GM18507 (cell line): ENCODE measurements at places on chromosomes 4 and X.
A peak's percentile ranks its signal among the peaks of the same experiment; 100 is the strongest.

DNA sequence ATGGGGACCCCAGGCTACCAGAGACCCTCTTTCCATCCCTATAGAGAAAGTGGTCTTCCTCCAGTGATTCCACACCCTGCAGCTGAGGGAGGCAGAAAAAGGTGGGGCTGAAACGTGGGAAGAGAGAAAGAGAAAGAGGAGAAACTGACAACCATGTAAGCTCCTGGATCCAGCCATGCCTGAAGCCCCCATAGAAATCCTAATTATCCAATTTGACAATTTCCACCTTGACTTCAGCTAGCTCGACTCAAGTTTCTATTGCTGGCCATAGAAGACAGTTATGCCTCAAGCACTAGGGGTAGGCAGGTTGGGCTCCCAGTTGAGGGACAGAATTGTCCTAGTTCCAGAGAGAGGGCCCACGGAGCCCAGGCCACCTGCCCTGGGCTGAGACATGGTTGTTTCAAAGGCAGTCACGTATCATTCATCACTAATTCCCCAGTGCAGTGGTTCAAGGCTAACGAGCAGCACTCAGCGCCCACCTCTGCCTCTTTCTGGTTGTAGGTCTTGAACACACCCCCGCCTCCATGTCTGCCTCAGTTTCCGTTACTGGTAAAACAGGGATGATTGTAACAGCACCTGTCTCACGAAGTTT is 39.8 kb upstream of the ASMTL start:
- no peak for DNase-seq

GRCh38 chrX:2427147-2427546 is 73.6 kb downstream of the DHRSX start:
- no peak for DNase-seq

DNA sequence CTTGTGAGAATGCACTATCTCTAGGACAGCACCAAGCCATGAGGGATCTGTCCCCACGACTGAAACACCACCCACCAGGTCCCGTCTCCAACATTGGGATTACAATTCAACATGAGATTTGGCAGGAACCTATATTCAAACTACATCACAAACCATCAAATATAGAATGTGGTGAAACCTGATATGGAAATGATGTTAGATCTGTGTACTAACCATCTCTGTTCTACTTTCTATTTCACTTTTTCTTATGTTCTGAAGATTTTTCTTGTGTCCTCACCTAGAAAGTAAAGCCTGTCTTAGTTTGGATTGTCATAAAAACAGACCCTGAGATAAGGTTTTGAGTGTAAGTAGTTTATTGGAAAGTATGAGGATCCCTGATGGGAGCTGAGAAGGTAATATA is 37.8 kb upstream of the TACR3 start:
- no peak for DNase-seq

- peak; percentile 80 for DNase-seq
Measured at GRCh38 chr4:185425647-185426352, at the start of gene UFSP2. Gene UFSP2, minus strand, starts transcription at chr4:185425964. Its CDS starts 96 bp downstream, at chr4:185425868.

- DNase-seq: no peak
Measured at GRCh38 chr4:71607780-71608677, 175.8 kb downstream of the GC start.

DNA sequence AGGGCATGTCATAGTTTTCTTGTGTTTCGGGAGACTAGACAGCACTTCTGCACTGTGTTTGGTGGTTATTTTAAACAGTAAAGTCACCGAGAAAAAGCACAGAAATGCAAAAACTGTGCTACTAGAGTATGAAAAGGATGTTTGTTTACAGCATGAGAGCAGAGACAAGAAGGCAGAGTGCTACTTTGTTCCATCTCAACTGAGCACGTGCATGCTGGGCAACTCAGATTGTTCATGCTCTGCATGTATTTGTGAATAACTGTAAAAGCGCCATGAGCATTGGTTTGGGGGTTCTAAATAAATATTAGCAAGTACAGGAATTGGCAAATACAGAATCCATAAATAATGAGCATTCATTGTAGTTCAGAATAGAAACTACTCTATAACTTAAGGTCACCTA is 7.4 kb downstream of the EVC start:
- DNase-seq: no peak

DNA sequence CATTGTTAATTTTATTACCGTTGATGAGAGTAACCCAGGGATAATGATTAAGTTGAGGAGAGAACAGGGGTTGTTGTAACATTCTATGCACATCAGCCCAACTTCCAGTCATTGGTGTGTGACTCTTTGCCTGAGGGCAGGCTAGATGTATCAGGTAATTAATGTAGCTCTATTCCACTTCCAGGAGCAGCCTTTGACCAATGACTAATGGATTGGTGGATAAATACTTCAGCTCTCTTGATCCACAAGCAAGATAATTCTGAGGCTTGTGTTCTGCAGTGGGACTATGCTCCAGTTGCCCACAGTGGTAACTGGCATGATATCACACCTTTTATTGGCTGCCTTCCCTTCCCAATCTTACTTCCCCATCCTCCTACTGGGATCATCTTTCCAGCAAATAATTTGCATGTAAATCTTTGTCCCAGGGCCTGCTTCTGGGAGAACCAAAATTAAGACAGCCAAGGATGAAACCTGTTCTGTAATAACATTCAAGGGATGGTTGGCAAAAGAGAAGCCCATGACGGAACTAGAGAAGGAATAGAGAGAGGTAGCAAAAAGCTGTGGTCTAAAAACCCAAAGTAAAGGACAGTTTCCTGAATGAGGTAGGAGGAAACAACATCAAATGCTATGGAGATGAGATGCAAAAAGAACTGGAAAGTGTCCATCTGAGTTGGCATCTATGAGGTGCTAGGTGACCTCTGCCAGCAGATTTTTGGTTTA is 241.4 kb upstream of the RPS6KA3 start:
- no peak for DNase-seq

DNA sequence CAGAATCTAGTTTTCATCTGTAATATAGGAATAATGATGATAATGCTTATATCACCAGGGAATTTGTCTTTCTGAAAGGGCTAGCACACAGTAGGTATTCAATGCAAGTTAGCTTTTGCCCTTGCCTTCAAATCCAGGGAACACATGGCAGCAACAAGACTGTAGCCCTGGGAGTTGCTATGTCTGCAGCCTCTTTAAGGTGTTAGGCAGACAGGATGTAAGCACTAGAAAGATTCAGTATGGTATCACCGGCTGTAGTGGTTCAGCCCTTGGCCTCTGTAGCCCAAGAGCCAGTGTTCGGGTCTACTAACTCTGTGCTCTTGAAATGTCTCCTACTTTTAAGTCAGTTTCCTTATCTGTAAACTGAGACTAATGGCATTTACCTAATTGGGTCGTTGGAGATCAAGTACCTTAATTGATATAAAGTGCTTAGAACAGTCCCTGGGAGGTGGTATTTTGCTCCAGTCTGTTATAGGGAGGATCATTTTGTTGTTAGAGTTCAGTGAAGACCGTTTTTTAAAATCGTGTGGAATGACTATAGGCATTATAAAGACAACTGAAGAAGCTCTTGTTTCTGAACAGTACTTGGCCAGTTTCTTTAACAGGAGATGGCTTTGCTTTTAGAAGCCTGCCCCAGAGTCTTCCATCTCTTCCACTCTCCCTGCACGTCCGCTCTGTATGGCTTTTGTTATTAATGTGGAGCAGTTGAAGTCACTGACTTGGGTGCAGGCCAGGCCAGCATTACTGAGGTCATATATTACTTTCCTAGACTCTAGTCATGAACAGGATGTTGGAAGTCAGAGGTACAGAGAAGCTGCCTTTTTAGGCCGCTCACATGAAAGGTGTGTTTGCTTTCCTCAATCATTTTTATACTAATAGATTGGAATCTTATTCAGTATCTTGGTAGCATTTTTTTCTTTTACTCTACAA is 44.8 kb downstream of the GAB1 start:
- no peak for DNase-seq

- no peak for DNase-seq
Measured at GRCh38 chr4:76892601-76893000, 5.3 kb downstream of the SOWAHB start.
